ENCODE measurements at places on chromosomes 7 and 10.
A peak's percentile ranks its signal among the peaks of the same experiment; 100 is the strongest.

GRCh38 chr10:11107948-11108347 lies 90.3 kb downstream of the CELF2 start:
- DNase-seq, result no peak

GRCh38 chr10:61600399-61600798 lies 62.3 kb upstream of the CABCOCO1 start:
- no peak for DNase-seq

- peak; percentile 61 for DNase-seq
These were observed 3.6 kb downstream of the NXPH1 start for GRCh38 chr7:8436965-8437364.

- DNase-seq, result no peak
These were observed at the start of gene KIAA1217 for GRCh38 chr10:24208661-24209431. Gene KIAA1217 (plus strand): TSS chr10:24209138. CDS start chr10:24209194, 56 bp downstream.

DNA sequence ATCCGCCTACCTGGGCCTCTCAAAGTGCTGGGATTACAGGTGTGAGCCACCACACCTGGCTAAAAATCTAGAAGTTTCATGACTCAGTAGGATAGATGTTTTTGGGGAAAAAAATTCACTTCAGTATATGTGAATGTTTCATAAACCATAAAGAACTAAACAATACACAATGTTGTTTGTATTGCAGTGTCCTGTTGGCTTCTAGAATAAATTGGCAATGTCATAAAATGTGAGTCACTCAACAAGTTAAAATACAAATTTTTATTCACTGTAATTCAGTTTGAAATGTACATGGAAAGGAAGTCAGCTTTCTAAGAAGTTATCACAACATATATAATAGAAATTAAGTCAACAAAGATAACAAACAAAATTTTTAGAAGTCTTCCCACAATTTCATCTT lies 16.5 kb downstream of the MRLN start:
- DNase-seq, result no peak

- DNase-seq, result no peak
These were observed 27.8 kb upstream of the CDHR3 start for GRCh38 chr7:105935250-105935649.

DNA sequence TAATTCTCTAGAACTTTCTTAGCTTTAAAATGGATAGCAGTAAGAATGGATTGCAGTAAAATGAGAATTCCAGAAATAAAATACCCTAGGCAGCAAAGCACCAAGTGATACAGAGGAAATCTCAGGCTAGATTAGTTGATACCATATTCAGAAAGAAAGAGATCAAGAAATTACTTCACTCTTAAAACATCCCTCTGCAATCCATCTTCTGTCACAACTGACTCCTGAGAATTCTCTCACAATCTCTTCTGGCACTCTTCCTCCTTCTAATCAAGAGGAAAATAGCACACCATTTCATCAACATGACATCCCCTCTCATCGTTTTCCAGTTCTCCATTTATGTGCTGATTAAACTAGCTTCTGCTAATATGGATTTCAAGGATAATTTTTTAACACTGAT lies 42.2 kb upstream of the LAMB1 start:
- DNase-seq, result no peak

Measured in activated CD4-positive, alpha-beta T cell treated with anti-CD3 and anti-CD28 coated beads, Interleukin-2, amount 50 U/mL, for 16 hours (primary cell).